ENCODE measurements at places on chromosomes 16 and 17.

DNA sequence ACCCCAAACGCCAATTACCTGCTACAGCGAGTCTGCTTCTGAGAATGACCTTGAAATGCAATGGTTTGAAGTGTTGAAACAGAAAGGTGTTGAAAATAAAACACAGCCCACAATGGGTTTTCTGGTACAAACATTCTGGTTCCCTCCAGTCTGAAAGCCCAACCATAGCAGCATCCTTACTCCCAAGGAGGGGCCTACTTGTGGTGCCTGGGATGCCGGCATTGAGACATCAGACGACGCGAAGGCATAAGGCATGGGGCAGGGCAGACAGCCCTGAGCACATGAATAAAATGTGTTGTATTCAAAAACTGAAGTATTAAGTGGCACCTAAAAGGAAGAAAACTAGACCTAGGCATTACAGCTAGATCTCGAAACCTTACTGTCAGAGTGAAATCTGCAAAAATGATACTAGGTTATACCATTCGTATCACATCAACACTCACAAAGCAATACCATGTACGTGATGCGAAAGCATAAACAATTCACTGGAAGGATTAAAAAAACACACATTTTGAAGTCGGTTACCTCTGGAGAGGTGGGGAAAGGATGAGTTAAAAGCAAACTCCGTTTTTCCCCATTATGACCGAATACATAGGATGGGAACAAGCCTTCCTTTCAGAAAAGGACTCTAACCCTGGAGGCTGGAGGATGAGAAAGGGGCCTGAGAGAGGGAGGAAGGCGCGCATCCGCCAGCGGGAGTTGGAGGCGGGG lies 702 bp downstream of the NUDT21 start:
- DNase-seq = no peak

DNA sequence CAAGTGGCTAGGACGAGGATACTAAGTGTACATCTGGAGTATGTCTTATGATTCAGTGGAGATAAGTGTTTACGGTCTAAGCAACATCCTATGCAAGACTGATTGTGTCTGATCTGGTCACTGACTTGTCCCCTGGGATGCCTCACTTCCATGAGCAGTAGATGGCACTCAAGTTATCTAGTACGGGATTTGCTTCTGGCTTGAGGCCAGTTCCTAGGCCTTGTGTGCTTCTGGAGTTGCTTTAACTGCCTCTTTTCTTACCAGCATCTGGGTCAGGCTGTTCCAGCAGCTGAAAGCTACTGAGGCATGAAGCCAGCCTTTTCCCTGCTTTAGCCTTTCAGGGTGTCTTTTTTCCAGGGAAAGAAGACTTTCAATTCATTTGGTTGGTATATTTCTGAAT lies 23.0 kb downstream of the SUPT6H start:
- peak; percentile 24 for DNase-seq

GRCh38 chr16:59909262-59909661 lies 1175.1 kb upstream of the GOT2 start:
- DNase-seq = no peak

DNA sequence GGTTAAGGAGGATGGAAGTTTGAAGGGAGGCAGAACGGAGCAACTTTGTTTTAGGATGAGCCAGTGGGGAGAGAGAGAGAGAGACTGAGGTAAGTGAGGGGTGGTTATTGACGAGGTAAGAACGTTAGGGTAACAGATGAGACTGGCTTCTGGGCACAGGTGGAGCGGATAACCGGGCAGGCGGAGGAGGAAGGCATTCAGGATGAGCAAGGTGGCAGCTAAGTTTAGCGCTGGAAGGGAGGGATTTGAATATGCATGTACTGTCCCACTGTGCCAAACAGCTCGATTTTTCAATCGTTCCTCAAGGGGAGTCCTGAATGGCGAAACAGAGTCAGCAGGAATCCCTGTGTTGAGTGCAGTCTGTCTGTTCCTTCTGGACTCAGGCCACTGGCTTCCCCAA lies 35.8 kb downstream of the CACNG3 start:
- DNase-seq = no peak

DNA sequence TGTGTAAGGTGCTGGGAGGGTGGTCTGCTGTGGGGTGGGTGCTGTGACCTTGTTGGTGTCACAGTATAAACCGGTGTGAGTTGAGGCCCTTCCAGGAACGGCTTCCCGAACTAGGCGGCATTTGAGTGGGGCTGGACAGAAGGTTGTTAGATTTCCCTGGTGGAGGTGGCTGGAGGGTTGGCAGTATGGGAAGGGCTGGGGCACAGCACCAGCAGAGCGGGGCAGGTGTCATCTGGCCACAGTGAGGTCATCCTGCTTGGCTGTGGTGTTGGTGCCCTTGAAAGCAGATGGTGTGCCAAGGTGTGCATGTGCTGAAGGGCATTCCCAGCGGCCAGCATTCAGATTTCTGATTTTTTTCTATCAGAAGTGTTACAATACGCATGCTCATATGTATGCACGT lies 28.1 kb downstream of the BANP start:
- no peak for DNase-seq

DNA sequence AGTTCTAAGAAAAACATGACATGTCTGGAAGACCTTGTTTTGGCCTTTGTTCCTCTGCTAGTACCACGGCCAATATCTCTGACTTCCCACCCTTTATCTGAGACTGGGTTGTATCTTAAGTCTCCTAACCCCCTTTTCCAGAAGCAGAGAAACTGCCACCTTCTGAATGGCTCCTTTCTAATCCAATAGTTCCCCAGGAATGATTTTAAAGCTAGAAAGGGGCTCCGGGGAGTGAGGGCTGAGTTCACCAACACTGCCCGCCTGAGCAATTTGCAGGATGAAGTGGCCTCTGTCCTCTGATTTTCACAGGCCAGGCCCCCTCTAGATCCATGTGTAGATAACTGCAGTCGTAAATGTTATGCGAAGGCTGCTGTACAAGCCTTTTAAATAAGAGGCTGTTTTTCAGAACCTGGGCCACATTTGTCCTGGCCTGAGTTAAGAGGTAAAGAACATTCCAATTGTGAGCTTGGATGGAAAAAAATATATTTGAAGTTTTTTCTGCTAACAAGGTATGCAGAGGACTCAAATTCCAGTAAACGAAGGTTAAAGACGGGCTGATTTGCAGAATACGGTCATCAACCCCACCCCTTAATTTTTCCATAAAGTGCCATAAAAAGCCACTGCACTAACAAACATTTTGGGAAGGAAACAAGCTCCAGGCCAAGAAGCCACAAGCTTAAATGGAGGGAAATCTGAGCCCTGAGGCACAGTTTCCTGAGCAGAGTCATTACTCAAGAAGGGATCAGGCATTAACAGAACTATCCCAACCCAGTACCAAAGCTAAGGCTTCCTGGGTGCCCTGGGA lies 117.0 kb upstream of the MAF start:
- DNase-seq = no peak
